ENCODE measurements at places on chromosomes 7 and 10.
A peak's percentile ranks its signal among the peaks of the same experiment; 100 is the strongest.

DNA sequence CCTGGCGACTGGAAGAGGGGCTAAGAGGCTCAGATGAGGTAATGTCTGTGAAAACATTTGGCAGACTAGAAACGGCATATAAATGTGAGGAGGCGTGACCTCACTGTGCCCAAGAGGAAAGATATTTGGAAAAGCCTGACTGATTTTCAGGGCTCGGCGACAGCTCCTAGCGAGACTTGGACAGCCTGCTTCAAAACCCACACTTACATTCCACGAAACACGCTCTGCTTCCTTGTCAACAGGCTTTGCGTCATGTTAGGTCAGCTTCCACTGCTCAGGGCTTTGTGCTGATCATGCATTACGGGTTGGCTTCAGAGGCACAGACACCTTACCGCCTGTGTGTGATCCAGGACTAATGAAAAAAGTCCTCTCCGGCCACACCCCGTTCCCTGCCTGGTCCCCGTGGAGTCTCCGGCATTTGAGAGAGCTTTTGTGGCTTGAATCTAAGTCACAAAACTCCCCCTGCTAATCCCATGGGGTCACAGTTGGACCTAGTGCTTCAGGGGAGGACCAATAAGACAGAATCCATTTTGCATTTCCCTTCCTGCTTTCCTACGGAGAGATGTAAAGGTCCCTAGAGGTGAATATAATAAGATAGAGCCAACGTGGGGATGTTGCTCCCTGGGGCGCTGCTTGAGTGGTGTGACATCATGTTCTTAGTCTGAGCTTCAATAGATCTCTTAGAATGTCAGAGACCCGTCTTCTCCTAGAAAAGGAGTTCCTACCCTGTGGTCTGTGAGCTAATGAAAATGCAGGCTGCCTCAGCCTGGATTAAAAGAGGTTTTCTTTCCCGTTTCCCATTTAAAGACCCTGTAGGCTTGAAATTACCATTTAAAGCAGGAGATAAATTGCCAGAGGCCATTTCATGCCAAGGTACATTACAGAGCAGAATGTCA is 25.5 kb downstream of the FGFBP3 start:
- DNase-seq: peak; percentile 41

DNA sequence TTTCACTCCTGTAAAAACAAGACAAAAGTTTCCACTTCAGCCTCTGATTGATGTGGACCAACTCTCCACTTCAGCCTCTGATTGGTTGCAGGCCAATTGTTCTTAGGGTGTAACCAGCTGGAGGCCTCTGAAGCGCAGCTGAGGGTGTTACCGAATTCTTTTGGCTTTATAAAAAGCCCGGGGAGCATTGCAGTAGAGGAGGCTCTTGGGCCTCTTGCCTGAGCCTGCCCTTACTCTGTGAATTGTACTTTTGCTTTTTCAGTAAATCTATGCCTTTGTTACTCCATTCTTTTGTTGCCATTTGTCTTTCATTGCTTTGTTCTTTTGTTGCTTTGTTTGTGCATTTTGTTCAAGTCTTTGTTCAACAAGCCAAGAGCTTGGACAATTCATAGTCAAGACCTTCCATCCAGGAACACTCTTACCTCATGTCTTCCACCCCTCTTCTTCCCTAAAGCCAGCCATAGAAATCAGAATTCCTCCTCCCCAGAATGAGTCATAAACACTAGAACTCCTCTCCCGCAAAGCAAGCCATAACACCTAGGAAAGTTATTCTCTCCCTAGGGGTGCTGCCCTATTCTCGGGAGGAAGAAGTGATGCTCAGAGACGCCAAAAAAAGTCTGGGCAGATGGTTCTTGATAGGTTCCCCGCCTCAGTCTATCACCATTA is 53.5 kb upstream of the ARMC3 start:
- no peak for DNase-seq

GRCh38 chr7:141700848-141701371 is 1.1 kb downstream of the DENND11 start:
- no peak for DNase-seq

DNA sequence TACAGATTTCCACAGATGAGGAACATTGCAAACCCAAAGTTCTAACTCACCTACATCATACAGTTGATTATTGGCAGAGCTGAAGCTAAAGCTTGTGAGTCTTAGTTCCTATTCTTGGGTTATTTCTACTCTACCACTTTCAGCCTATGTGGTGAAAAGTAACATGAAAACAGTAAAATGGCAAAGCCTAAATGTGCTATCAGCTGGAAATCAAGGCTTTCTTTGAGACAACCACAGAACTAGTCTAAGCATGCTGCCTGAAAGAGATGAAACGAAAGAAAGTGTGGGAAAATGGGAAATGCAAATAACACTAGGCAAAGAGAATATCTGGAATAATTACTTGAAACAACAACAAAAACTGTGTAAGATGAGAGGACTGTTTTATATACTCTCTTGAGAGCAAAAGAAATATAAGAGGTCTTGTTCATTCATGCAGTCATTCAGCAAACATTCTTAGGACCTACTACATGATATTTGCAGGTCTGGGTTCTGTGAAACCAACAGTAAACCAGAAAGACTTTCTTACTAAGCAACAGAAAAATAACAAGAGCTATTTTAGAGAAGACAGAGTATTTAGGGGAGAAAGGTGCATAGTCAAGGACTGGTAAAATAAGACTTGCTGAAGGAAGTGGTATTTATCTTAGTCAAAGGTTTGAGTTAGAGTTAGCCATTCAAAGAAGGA is 437.1 kb downstream of the HTR7 start:
- DNase-seq: no peak

GRCh38 chr7:114777288-114777687 is 144.6 kb upstream of the MDFIC start:
- no peak for DNase-seq

DNA sequence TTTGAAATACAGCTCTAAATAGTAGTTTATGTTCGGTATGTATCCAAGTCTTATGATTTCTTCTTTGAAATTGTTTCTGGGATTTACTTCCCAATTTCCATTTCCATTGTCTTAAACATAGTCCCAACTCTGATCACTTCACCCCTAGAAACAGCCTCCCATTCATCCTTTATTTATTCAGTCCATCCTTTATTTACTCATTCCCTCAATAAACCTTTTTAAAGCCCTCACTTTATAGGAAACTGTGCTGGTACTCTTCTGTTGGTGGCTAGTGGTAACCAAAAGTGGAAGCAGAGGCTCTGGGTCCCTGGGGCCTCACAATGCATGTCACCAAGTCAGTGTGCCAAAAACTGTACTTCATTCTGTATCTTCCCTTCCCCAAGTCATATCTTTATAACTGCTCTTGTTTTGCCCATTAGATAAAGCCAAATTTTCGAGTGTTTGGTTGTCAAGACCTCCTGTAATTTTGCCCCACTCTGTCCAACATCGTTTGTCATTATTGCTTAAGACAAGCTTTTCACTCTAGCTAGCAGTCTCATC is 3.9 kb upstream of the EPC1 start:
- DNase-seq: no peak

DNA sequence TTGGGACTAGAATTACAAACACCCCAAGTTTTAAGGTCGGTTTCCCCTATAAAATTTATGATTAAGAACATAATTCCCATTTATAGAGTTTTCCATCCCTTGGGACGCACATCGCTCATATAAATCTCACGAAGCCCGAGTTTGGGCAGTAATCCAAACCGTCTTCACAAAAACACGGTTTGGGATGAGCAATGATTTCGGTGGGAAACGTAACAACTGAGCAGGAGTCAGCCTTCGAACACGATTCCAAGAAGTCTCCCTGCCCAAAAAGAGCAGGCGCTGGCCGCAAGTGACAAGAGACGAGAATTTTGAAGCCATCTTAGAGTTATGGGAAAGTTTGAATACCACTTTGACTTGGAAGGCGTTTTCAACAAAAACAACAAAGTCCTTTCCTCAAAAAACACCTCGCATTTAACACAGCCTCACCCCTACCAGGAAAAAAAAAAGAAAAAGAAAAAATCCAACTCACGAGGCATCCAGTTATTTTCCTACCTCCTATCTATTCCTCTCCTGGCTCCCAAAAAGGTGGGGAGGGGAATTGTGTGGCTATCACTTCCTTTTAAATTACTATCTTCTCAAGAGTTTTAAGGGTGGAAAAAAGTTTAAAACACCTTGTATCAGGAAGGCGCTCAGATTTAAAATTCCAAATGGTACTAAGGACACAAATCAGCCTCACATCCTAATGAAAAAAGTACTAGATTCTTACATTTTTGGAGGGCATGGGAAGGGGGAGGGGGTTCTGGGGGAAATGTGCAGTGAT is 1.6 kb downstream of the SEPHS1 start:
- DNase-seq: peak; percentile 71
